ENCODE measurements at places on chromosomes 16 and 17.

GRCh38 chr17:4161192-4161966 lies 18.4 kb downstream of the CYB5D2 start:
- DNase-seq = peak; percentile 93

GRCh38 chr16:3066440-3066748 lies 954 bp downstream of the IL32 start:
- DNase-seq = no peak

DNA sequence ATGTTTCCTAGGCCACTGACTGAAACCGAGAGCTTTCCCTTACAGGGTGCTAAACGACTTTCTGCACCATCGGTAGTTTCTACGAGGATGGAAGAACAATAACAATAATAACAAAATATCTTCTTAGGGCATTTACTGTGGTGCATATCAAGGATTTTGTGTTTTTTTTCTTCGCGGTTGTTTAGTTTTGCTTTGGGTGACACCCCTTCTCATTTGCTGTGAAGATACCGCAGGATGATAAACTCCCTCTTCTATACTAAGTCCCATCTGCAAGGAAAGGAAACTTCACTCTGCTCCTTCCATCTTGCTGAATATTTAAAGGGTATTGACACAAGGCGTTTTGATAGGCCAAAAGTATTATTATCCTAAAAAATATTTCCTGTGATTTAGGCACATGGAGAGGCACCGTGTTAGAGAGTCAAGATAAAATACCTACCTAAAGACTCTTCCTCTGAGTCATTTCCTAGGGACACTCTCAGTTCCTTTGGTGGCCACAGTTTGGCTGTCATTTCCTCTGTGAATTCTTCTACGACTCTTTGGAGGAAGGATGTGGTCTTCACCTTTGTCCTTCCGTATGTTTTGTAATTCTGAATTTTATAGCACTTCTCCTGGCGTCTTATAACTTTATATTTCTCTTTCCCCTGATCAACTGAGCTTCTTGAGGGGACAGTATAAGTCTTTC lies 318.8 kb downstream of the CDH13 start:
- peak; percentile 16 for DNase-seq

GRCh38 chr17:73511719-73512115 lies 132.5 kb downstream of the SDK2 start:
- DNase-seq = no peak

GRCh38 chr16:19717314-19717713 lies 713 bp downstream of the KNOP1 start:
- DNase-seq = peak; percentile 18

DNA sequence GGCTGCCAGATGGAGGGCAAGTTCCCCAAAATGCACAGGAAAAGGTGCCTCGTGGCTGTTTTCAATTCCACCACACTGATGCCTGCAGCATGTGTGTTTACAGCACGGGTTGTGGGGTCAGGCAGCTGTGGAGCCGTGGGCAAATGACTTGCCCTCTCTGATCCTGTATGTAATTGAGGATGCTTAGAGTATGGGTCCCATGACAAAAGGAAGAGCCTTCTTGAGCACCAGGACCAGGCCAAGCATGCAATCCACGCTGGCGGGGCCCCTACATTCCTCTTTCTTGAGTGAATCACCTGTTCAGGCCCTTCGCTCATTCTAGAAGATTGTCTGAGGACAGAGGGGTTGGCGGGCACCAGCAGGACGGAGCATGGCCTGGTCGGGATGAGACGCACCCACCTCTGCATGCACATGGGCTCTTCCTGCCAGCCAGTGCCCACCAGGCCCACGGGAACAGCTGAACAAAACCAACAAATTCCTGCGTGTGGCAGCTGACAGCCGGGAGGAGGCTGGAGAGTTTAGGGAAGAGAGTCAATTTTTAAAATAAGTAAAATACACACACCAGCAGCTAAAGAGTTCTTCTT lies 1.4 kb upstream of the CTRB2 start:
- DNase-seq = no peak

All from EL (cell line).